Suppressor macrophage treated with lipopolysaccharide for 1 hour (primary cell): ENCODE measurements at places on chromosomes 5 and 9.

GRCh38 chr9:2634818-2635217, 13.2 kb downstream of the VLDLR start:
- no peak for DNase-seq

GRCh38 chr5:175701797-175702196, 43.9 kb downstream of the HRH2 start:
- DNase-seq, result no peak

DNA sequence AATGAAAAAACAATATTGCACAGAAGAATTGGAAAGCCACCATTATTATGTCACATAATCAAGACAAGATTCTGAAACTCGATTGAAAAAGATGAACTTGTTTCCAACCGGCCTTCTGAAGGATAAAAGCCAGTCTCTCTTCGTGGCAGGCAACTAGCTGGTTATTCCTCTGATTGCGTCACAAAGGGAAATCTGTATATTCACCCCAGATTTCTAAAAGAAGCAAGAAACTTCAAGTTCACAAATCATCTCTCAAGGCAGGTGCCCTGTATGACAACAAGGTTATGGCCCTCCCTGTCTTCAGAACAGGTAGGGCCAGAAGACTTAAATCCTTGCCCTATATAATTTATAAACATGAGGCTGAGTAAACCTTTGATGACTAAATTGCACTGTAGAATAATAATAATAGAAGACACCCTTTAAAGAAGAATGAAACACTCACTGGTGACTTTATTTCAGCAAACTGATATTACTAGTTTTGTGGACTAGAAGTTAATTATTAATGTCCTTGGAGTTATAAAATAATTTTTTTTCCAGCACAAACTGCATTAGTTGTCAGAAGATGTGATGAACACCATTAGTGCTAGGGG, 2.9 kb upstream of the KLF4 start:
- DNase-seq, result peak; percentile 67

DNA sequence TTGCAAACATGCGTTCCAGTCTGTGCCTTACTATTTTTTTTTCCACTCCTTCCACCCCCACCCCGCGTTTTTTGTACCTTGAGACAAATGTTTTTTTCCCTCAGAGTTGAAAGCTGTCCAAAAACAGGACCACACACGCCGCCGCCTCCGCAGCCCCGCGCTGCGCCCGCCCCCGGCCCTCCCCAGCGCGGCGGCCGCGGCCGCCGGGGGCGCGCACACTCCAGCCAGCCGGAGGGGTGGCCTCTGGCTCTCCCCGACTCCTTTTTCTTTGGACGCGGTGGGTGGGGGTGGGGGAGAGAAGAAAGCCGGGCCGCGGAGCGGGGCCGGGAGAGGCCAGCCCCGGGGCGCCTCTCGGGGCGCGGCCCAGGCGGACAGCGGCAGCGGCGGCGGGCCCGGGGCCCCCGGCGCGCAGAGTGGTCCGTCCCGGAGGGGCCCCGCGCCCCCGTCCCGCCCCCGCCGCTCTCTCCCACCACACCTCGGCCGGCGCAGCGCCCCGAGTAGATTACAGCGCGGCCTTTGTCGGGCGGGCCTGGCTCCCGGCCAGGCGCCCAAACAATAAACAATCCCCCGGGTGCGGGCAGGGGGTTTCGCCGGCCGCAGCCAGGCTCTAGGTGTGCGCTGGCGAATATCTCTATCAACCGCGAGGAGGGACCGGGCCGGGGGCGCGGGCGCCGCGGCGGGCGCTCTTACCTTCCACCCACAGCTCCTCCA, 10.9 kb downstream of the PTCH1 start:
- peak; percentile 31 for DNase-seq

- DNase-seq, result peak; percentile 56
Observed at GRCh38 chr9:135887021-135887507, 20.3 kb downstream of the CAMSAP1 start.

- DNase-seq, result no peak
Observed at GRCh38 chr5:172642051-172642409, 967 bp downstream of the NEURL1B start.

DNA sequence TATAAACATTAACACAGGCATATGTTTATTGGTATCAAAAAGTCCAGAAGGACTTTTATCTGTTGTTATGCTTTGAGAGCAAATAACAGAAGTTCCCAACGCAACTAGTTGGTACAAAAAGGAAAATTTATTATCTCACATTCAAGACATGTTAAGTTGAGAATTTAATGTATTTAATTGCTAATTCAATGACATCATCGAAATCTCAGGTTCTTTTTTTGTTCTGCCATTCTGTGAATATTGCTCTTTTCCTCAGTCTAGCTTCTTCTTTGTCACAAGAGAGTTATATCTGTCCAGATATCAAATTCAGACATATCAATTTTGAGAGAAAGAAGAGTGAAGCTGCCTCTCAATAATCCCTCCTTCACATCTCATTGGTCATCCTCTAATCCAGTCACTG, 307.6 kb upstream of the PCSK5 start:
- DNase-seq, result no peak

DNA sequence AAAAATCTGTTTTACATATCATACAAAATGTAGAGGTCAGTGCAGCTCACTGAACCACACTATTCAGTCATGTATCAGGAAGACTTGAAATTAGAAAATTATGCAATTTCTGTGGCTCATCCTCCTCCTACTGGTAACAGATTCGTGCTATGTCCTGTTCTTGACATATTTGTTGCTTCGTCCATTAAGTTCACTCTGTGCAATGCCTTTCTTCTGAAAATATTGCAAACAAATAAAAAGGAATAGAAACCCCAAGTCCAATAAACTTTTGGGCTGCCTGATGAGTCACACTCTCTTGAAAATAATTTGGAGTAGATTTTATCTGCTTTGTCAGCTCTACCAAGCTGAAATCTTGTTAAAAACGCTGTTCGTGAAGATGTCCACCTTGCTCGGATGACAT, 391.2 kb downstream of the RAB3C start:
- DNase-seq, result peak; percentile 8

DNA sequence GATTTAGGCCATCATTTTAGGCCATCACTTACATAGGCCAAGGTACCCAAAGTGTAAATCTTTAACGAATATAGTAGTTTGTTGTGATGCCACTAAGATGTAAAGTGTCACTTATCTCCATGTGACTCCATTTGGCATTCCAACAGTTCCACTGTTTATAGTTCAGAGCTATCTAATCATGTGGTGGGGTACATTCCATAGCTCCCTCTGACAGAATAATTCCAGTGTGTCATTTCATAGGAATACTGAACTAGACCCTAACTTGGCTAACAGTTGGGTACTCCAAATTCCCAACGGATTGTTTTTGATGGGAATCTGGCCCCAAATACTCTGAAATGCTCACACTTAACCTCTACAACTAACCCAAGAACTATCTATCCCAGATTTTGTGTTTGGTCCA, 76.7 kb upstream of the FST start:
- DNase-seq, result no peak

- no peak for DNase-seq
Observed at GRCh38 chr9:15069106-15069505, 158.9 kb upstream of the FREM1 start.

DNA sequence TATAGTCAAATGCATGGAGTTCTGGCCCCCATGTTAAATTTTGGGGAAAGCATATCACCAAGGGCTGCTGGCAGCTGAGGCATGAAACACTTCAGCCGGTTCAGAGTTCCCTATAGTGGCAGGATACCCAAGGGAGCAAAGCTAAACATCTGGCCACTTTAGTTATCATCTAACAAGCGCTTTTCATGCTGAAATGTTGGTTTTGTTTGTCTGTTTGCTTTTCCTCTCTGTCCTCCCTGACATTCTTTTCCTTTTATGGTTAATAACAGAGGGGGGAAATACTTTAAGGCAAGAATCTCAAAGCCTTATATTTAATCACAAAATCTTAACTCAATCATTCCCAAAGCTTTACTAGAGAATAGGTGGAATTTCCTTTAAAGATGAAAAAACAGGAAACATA, 11.9 kb downstream of the APBA1 start:
- DNase-seq, result no peak

- no peak for DNase-seq
Observed at GRCh38 chr9:34566972-34567371, 22.6 kb downstream of the CNTFR start.

- DNase-seq, result no peak
Observed at GRCh38 chr5:72012906-72013305, 94.4 kb upstream of the MAP1B start.

DNA sequence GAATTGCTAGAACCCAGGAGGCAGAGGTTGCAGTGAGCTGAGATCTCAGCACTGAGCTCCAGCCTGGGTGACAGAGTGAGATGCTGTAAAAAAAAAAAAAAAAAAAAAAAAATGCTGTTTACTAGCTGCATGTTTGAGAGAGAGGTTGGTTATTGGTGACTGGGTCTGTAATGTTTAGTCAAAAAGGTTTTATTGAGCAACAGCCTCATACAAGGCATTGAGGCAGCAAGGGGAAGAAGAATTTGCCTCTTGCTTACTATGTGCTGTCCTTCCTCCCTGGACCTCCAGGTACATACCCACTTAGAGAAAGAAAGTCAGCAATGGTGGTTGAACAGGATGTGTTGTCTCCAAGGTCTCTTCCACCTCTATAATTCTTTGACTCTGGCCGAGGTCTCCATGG, 140.7 kb upstream of the SPRY4 start:
- no peak for DNase-seq

DNA sequence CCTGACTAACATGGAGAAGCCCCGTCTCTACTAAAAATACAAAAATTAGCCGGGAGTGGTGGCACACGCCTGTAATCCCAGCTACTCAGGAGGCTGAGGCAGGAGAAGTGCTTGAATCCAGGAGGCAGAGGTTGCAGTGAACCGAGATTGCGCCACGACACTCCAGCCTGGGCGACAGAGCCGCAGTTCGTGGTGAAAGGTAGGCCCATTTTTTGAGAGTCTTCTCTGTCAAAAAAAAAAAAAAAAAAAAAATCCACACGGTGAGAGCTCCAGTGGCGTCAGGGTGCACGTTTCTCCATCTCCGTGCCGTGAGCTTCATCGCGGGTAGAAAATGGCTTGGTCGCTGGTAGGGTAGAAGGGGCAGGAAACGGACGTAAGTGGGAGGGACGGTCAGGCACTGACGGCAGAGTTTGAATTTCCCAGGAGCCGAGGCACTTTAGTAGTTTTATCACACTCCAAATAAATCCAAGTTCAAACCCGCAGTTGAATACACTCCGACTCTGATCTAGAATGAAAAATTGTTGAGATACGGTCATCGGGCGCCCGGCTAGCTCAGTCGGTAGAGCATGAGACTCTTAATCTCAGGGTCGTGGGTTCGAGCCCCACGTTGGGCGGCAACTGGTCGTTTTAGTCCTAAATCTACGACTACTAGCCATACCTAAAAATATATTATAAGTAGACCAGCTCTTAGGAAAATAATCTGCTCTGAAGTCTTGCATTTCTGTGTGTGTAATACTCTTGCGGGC, 2.4 kb upstream of the TRIM7 start:
- peak; percentile 87 for DNase-seq

DNA sequence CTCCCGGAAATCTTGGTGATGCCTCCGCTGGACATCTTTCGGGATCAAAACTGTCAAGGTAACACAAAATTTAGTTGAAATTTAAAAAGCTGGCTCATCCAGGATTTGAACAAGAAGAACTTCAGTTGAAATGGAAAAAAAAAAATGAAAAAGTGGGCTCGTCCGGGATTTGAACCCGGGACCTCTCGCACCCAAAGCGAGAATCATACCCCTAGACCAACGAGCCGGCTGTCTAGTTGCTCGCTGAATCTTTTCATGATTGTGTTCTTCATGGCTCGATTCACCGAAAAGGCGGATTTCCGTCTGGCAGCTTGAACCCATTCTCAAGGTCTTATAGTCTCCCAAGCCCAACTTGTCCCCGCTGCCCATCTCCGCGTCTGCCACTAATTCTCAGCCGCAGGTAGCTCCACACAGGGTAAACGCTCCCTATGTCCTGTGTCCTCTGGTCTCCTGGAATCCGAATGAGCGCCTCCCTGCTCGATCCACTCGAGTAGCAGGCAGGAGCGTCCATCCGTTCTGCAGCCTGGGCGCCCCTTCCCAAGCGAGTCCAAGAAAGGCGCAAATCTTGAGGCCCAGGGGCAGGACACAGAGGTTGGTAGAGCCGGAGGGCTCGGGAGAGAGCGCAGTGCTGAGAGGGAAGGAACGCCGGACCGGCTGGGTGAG, 16.2 kb downstream of the TRIM7 start:
- peak; percentile 83 for DNase-seq

DNA sequence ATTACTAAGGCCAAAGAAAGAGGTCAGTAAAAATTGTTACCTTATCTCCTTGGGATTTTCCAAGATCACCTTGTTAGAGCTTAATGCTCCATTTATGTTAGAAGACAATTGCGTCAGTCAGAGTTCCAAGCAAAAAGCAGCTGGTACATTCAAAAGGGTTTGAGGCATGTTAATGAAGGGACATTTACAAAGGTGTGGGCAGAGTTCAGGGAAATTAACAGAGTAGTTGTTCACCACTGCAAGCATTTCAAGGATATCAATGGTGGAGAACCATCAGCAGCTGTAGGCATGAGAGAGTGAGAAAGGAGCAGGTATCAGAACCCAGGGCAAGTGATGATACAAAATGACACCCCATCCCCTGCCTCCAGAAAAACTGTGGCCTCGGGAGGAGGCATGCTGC, 17.0 kb upstream of the SMARCA2 start:
- DNase-seq, result no peak

DNA sequence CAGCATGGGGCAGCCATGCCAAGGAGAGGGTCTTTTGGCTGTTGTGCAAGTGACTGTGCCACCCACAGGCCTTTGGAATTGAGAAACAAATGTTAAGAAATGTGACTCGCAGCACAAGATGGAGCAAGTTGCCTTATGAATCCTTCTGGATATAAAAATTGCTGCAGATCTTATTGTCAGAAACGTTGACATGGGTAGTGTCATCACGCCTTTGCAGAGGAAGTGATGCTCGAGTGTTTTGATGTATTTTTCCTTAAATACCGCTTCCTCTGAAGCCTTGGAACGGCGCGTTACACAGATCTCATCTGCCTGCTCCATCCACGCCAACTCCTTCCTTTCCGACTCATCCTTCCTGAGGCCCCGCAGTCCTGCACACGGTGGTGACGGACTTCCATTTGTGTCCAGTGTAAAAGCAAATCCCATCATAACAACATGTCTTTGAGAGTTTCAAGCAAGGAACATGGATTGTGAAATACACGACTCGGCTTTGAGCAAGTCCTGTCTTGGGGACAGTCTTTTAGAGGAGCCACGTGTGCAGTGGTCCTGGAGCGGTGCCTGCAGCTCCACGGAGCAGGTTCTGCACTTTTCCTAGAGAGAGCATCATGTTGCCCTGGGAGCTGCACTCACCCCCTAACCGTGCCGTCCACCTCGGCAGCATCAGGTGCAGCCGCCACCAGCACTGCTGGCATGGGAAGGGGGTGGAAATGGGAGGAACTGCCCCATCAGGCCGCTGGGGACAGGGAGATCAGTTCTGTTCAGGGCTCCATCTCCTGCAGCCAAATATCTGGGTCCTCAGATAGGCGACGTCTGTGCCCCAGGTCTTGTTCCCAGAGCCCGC, 15.1 kb downstream of the ROPN1L start:
- DNase-seq, result peak; percentile 75

GRCh38 chr5:177403102-177403791, 2.8 kb upstream of the PFN3 start:
- no peak for DNase-seq

- no peak for DNase-seq
Observed at GRCh38 chr9:86733929-86734328, 213.4 kb downstream of the GAS1 start.
